T47D (cell line): ENCODE measurements at places on chromosomes 12 and 14.
A peak's percentile ranks its signal among the peaks of the same experiment; 100 is the strongest.

DNA sequence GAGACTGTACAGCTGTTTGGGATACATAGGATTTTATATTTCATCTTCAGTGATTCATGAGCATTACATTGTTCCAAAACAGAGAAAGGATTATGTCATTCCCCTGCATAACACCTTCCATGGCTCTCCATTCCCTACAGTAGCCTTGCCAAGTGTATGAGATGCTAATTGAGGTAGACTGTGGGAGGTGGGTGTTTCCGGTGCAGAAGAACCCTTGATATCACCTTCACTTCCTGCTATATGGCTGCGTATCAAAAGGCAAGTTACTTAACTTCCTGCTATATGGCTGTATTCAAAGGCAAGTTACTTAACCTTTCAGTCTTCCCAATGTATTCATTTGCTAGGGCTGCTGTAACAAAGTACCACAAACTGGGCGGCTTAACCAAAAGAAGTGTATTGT, 11.2 kb downstream of the FAR2 start:
- no peak for DNase-seq

DNA sequence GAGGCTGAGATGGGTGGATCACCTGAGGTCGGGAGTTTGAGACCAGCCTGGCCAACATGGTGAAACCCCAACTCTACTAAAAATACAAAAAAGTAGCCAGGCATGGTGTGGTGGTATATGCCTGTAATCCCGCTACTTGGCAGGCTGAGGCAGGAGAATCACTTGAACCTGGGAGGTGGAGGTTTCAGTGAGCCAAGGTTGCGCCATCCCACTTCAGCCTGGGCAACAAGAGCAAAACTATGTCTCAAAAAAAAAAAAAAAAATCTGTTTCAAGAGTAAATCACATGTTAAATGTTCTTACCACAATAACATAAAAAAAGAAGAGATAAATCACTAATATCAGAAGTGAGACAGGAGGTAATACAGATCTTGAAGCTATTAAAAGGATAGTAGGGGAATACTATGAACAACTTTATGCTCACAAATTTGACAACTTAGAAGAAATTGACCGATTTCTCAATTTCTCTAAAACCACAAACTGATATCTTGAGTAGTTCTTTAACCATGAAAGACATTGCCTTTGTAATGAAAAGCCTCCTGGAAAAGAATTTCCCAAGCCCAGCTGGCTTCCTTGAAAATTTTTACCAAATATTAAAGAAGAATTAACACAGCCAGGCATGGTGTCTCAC, 37.7 kb downstream of the TAOK3 start:
- DNase-seq, result no peak

DNA sequence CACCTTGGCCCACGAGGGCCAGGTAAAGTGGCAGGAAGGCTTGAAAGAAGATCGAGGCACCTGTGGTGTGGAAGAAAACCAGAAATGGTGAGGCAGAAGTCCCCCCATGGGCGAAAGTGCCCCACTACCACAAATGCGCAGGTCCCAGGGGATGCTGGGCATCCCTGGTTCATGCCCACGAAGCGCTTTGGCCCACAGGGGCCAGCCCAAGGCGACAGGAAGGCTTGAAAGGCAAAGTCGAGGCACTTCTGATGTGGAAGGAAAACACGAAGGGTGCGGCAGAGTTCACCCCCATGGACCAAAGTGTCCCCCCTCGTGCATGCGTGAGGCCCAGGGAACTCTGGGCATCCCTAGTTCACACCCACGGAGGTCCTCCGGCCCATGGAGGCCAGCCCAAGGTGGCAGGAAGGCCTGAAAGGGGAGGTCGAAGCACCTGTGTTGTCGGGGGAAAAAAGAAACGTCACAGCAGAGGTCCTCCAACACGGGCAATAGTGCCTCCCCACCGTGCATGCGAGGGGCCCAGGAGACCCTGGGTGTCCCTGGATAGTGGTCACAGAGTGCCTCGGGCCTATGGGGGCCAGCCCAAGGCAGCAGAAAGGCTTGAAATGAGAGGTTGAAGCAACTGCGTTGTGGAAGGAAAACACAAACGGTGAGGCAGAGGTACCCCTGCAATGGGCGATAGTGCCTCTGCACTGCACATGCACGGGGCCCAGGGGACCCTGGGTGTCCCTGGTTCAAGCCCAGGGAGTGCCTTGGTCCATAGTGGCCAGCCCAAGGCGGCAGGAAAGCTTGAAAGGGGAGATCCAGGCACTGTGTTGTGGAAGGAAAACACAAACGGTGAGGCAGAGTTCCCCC, 373.9 kb downstream of the ALG10 start:
- DNase-seq, result no peak

- DNase-seq, result no peak
These were observed 912.7 kb upstream of the LRFN5 start for GRCh38 chr14:40694023-40694422.

- DNase-seq, result no peak
These were observed 192.2 kb upstream of the ALG10 start for GRCh38 chr12:33830070-33830469.

GRCh38 chr14:23608454-23608853, 27.7 kb upstream of the DHRS2 start:
- DNase-seq, result no peak

DNA sequence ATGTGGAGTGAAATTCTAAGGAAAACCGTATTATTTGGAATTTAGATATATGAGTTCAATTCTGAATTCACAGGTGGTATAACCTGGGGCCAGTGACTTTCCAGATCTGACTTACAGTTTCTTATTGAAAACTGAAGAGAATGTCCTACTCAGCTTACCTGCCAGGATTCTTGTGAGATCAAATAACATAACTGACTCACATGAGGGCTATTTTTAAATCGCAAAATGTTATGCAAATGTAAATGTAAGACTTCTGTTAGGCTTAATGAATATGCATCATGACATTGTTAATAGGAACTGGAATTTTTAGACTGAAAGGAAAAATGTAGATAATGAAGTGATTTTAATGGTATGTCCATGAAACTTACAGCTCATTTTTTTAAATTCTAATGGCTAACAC, 1142.1 kb downstream of the FLRT2 start:
- no peak for DNase-seq

DNA sequence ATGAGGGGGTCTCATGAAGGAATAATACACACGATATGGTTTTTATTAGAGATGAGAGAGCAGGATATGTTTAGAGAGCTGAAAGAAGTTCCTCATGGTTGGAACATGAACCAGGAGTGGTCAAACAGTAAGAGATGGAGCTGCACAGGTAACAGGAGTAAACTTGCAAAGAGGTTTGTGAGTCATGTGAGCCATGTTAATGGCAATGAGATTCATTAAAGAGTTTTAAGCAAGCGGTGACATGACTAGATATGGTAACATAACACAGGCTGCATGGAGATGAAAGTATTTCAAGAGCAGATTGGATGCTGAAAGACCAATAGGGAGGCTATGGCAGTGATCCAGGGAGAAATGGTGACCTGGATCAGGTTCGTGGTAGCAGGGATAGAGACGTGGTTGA, 62.6 kb upstream of the SSTR1 start:
- no peak for DNase-seq

- DNase-seq, result no peak
These were observed 62.7 kb downstream of the KIF26A start for GRCh38 chr14:104201063-104201462.

DNA sequence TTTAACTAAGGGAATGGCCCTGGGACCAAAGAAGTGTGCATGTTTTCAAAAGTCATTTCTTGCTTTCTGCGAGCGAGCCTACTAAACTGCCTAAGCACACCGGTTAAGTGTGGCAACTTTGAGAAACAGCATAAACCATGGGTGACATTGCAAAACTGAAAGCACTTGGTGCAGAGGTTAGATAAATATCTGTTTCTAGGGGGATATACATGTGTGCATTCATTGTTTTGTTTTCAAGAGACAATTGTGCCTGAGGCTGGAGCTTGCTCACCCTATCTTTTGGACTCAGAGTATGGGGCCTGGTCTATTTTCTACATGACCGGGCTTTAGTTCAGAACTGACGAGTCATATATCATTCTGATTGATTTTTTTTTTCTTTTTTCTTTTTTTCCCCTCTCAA, 923.4 kb downstream of the NRXN3 start:
- DNase-seq, result no peak

- DNase-seq, result no peak
These were observed 269.1 kb downstream of the EMP1 start for GRCh38 chr12:13465635-13466034.

GRCh38 chr14:56237398-56237797, 119.2 kb downstream of the PELI2 start:
- DNase-seq, result no peak

- no peak for DNase-seq
These were observed 1.8 kb upstream of the GLIPR1L2 start for GRCh38 chr12:75389061-75389460.

- DNase-seq, result peak; percentile 20
These were observed 211.3 kb downstream of the ALG10 start for GRCh38 chr12:34233618-34234017.

- DNase-seq, result no peak
These were observed 58.3 kb upstream of the ANP32D start for GRCh38 chr12:48414021-48414420.

- no peak for DNase-seq
These were observed 2.1 kb downstream of the TTC6 start for GRCh38 chr14:37597538-37597913.

DNA sequence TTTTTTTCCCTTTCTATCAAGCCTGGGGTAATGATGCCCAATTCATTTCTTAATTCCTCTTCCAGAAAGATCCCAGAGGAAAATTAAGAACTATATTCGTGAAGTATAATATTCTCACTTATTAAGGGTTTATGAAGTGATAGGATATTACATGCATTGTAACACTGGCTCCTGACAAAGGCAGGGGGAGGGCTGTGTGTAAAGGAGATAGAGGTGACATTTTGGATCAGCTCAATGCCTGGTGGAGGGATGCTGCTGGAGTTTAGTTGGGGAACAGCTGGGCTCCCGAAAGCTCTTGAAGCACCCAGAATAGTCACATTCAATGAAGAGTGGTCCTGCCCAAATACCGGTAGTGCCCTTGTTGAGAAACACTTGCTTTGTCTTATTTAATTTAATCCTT, 774 bp downstream of the SERPINA11 start:
- no peak for DNase-seq

DNA sequence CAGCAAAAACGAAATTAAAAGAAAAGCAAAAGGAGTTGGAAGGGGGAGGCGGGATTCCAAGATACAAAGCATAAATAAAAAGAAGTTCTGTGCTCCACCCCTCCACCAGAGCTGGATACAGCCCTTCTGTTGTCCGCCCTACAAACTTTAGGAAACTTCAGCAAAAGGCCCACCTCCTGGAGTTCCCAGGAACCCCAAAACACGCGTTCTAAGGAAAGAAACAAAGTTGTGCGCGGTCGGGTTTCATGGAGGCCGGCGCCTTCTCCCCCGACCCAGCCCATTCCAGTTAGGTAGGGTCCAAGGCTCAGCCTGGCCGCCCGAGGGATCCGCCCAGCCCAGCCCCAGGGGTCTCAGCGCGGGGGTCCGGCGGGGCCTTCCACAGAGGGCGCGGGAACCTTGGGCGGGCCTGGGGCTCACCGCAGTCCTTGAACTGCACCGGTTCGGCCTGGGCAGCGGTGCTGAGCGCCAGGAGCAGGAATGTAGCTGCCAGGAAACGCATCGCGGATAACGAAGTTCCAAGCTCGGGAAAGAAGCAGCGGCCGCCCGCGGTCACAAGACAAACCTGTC, at the start of gene NPC2:
NPC2 (minus strand) TSS at position 530 of the 567 bp plus-strand sequence; CDS start at position 499, 31 bp downstream.
- no peak for DNase-seq

GRCh38 chr14:25056688-25057078, 6.7 kb upstream of the STXBP6 start:
- DNase-seq, result no peak

DNA sequence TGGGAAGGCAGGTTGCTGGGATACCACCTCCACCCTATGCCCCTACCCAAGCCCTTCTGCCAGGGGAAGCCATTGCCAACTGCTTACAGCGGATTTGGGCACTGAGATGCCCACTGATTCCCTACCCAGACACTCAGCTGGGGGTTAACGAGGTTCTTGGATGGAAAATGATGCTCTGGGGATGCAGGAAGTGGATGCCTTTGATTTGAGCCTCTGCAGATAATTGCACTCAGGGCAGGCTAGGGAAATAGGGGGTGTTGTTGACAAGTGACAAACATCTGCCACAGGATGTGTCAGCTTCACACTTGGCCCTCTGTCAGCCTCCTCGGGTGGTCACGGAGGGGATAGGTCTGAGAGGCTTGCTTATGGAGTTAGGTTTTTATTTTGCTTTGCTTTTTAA, 57.4 kb downstream of the RPH3A start:
- no peak for DNase-seq
